ENCODE measurements at places on chromosomes 6 and 20.
A peak's percentile ranks its signal among the peaks of the same experiment; 100 is the strongest.

DNA sequence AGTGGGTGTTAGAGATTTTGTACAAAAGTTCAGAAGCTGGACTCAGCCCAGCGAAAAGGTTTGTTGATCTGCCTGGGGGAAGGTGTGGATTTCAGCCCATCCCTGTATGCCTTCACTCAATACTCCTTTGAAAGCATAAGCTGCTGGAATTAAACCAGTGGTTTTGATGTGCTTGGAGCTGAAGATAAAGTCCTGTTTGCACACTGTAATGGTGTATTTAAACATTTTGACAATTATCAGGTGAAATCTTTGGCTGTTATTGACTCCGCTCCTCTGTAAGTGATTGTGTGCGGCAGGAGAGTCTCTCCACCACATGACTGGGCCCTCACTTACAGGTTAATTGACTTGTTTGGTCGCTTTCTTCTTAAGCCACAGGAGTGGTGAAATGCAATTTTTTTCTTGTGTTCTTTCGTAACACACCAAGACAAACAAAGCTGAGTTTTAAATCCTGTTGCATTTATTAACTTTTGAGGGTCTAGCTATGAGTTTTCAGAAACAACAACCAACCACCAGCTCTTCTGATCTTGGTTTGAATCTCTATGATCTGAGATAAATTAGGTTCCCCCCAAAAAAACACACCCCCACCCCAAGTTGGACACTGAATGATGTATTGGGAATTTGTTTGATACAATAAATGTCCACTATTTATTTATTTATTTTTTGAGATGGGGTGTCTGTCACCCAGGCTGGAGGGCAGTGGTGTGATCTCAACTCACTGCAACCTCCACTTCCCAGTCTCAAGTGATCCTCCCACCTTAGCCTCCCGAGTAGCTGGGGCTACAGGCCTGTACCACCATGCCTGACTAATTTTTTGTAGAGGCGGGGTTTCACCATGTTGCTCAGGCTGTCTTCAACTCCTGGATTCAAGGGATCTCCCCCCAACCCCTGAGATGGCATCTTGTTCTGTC, 46.3 kb upstream of the NCOA3 start:
- DNase-seq = no peak

GRCh38 chr20:46088409-46089166, 1.2 kb downstream of the NCOA5 start:
- no peak for DNase-seq

DNA sequence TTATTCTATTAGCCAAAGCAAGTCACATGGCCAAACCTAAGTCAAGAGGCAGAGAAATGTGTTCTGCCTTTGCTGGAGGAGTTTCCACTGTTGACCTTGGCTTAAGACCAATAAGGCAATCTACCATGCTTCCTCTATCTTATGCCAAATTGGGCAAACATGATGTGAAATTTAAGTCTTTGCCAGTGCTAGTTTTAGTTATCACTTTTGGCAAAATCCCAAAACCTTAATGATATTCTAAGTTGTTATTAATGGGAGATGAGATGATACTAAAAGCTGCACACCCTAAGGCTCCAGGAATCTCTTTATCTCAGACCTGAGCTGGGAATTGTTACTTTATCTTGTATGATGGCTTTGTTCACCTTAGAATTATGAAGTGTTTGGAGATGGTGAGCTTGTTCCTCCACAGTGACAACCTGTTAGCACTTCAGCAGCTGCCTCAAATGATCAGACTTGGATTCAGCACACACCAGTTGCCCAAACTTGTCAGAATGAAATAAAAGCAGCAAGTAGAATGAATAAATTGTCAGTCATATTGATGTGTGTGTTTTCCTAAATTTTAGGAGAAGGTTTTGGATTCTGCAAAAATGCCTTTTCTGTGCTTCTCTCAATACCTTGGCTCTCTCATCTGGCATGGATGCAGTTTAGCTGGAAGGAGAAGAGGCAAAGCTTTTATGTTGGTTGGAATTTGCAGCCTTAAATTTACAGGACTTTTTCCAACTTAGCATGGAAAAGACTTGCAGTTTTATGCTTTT, 49.3 kb downstream of the RIN2 start:
- DNase-seq = no peak

DNA sequence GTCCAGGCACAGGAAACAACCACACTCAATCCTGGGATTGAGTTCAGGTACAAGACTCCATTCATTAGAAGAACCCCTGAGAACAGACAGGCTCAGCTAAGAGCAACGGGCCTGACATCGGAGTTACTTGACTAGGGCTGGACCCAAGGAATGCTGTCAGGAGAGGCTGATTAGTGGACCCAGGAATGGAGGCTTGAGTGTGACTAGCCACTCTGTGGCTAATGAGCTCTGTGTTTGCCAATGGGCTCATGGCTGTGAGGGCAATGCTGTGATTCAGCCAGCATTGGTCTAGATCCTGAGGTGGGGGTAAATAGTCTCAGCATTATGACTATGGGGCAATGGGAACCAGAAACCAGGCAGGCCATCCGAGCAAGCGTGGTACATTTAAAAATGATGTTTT, 71.8 kb downstream of the RIOK1 start:
- DNase-seq = no peak

DNA sequence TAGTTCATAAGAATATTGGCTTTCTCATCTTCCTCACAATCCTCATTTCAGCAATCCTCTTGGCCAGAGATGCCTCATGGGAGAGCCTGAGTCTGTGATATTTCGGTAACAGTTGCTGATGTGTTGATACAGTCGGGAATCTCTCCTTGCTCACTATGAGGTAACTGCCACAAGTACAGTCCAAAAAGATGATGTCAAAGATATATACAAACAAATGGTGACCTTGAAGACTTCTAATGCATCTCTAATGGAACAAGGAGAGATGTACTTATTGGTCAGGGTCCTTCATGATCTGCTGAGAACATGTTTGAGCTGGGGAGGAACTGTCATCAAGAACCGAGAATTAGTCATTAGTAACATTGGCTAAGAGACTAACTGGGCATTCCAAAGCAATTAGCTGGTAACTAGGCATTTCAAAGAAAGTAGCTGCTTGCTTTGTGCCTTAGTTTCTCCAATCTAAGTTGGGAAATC, 56.1 kb downstream of the FILIP1 start:
- no peak for DNase-seq

GRCh38 chr6:104595311-104595820, 264.4 kb downstream of the HACE1 start:
- no peak for DNase-seq

DNA sequence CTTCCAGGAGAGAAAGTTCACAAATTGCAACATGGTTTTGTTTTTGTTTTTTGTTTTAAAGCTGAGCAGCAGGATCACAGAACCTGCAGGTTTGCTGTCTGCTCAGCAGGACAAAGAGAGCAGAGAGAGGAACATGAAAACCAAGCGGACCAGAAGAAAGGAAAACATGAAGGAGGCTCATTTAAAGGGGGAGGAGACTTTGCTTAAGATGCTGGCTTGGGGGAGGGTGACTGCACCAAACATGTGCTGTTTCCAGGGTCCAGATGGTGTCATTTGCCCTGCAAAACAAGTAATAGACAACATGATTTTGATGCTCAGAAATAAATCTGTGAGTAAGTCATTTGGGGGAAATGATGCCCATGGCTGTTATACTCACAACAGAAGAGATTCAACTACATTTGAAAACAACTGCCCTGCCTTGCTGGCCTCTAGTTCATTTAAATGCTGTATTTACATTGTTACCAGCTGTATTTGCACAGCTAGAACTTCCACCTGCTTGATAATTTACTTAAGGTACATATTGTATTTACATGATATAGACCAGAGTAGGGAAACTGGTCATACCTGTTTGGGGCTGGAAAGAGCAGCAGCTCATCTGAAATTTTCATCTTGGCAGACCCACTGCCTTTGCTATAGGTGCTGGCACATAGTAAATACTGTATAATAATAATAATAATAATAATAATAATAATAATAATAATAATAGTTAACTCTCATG, 32.2 kb upstream of the CHD6 start:
- DNase-seq = peak; percentile 79

GRCh38 chr6:22062807-22063408, 233.9 kb downstream of the PRL start:
- no peak for DNase-seq

DNA sequence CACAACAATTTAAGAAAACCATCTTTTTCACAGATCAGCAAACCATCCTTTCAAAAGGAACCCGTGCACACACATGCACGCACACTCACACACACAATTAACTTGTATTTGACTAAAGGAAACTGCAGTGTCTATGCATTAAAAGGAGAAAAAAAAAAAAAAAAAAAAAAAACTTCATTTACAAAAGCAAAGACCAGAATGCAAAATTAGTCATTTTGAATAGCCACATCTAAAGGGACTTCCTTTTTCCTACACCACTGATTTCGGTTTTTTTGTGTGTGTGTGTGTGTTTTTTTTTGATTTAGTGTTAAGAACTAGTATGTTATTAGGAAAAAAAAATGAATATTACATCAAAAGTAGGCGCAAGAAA, 6.3 kb downstream of the ZMYND8 start:
- DNase-seq = no peak

- no peak for DNase-seq
Measured at GRCh38 chr20:49891476-49892110, 23.7 kb downstream of the SPATA2 start.

DNA sequence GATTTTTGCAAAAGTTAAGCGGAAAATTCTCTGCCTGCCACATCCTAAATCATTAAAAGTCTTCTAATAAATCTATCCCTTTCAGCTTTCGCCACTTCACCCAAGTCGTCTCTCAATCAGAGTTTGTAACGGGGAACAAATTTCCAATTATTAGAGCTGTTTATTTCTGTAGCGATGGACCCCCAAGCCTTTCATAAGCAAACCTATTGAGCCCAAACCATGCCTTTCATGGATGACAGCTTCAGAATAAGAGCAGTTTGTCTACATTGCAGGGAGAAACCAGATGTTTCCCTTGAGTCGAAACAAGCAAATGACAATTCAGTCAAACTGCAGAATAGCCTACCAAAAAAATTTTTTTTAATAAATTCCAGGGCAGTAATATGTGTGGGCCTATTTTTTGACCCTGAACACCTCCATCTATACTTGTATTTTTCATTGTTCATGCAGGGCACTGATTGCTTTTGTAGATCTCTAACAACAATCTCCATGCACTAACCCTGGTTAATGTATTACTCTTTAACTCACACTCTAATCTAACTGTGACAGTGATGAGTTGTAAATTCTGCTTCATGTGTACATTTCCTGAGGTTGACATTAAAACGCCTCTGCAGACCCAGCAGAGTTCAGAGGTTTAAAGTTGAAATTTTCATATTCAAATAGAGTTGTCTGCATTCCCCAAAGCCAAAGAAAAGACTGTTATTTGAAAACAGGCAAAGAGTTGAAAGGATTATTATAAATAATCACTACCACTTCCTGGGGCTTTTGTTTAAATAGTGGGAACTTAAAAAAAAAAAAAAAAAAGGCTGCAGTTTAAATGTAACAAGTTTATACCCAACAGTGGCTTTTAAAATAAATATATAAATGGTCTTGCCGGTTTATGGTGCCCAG, 64.5 kb downstream of the ATP9A start:
- no peak for DNase-seq

DNA sequence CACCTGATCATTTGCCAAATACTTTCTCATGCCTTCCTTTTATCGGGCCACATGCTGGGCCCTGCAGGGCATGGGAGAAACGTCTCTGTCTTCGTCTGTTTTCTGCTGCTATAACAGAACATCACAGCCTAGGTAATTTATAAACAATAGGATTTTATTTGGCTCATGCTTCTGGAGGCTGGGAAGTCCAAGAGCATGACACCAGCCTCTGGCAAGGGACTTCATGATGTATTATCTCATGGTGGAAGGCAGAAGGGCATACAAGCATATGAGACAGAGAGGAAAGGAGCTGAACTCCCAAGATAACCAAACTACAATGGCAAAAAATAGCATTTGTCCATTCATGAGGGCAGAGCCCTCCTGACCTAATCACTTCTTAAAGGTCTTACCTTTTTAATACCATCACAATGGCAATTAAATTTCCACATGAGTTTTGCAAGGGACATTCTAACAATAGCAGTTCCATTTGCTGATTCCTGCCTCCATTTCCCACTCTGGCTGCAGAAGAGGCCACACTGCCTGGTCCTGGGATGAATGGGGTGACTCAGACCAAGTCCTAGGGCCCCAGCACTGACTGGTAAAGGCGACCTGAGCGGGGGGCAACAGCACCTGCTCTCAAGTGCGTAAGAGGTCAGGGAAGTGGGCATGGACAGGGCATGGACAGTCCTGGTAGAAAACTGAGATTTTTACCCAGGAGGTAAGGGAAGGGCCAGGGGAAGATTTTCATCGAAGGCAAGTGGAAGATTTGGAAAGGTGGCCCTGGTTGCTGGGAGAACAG, 5.1 kb upstream of the ZBP1 start:
- no peak for DNase-seq

DNA sequence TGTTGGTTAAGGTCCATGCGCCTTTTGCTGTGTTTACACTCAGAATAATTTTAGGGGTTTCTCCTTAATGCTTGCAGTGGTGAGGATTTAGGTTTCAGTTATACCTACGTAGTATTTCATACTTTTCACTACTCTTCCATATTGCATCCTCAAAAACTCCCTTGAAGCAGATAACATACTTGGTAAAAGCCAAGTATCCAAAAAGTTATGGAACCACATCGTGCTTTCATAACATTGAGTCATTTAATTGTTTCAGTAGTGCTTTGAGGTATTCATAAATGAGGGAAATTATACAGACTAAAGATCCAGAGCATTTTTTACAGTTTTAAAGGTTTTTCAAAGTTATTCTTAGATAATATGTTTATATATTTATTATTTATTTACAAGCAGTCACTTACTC, 4.0 kb upstream of the ATXN1 start:
- DNase-seq = no peak

GRCh38 chr20:36527331-36528125, 13.8 kb upstream of the MYL9 start:
- no peak for DNase-seq

GRCh38 chr6:16236009-16236501, 2.3 kb upstream of the GMPR start:
- no peak for DNase-seq

- no peak for DNase-seq
Measured at GRCh38 chr6:69988458-69989126, 122.2 kb downstream of the COL19A1 start.

DNA sequence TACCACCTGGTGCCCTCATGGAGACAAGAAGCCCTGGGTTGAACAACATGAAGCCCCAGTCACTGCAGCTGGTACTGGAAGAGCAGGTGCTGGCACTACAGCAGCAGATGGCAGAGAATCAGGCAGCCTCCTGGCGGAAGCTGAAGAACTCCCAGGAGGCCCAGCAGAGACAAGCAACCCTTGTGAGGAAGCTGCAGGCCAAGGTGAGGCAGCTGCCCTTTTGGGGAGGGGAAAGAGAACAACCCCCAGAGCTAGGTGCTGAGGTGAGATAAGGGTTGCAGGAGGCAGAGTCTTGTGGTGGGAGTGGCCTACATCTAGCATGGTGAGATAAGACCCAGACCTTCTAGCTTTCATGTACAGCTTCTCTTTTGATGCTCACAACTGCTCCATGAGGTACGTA, 7.0 kb downstream of the CEP250 start:
- DNase-seq = peak; percentile 91

- DNase-seq = peak; percentile 48
Measured at GRCh38 chr20:47150403-47151152, 205.9 kb downstream of the ZMYND8 start.

GRCh38 chr20:64196847-64197306, 32.6 kb downstream of the MYT1 start:
- DNase-seq = no peak

- DNase-seq = no peak
Measured at GRCh38 chr6:129262661-129263060, 379.7 kb downstream of the LAMA2 start.
